Urinary bladder (tissue), 4 donors: ENCODE measurements at places on chromosomes 5 and 9. TPM values are rescaled to one million over a fixed set of nuclear protein-coding genes. Genes with fewer than 3 reads are reported as not detected.

INSL4 gene
- not detected for total RNA-seq

GADD45G gene
- 3.9 TPM for total RNA-seq

PRLR gene
- 9.7 TPM for total RNA-seq

IFNA13 gene
- not detected for total RNA-seq

SRA1 gene
- total RNA-seq: 13.7 TPM

GAPT gene
- total RNA-seq: 3.0 TPM

FOXE1 gene
- not detected for total RNA-seq

DMRT2 gene
- total RNA-seq: 1.0 TPM

GRCh38 chr9:96321515-96321914 is 19.5 kb upstream of the HSD17B3 start:
- no peak for DNase-seq

- DNase-seq: no peak
Measured at GRCh38 chr5:128199104-128199503, 115.5 kb downstream of the SLC12A2 start.

GRCh38 chr9:4639420-4639819 is 22.7 kb upstream of the PLPP6 start:
- DNase-seq: no peak

GRCh38 chr9:83622939-83623678 is at the start of gene IDNK:
IDNK (plus strand) TSS chr9:83623143; CDS start chr9:83623172, 29 bp downstream.
- DNase-seq: no peak

- DNase-seq: no peak
Measured at GRCh38 chr9:88447431-88447830, 59.2 kb downstream of the SPIN1 start.

GRCh38 chr9:129716091-129716490 is 36.8 kb downstream of the PTGES start:
- no peak for DNase-seq

GRCh38 chr9:73243078-73243477 is 91.4 kb downstream of the ANXA1 start:
- no peak for DNase-seq

DNA sequence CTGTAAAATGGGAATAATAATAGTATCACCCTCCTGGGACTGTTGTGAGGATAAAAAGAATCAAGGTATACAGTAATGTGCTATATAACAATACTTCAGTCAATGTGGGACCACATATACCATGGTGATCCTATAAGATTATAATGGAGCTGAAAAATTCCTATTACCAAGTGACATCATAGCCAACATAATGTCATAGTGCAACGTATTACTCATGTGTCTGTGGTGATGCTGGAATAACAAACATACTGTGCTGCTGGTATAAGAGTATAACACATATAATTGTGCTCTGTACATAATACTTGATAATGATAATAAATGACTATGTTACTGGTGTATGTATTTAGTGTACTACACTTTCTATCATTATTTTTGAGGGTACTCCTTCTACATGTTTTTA is 38.1 kb downstream of the LIFR start:
- no peak for DNase-seq

DNA sequence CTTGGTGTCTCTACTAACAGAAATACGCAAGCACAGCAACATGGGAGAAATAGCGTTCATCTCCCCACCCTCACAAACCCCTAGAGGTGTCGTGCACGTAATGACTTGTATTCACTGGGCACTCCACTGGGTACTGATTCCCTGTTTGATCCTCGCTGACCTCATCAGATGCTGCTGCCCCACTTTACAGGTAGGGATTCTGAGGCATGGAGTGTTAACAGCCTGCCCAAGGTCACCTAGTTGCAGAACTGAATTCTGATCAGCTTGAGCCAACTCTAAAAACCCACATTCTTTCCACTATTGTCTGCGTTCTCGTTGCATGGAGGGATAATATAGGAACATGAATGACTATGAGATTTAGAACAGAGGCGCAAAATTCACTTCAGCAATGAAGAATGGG is 96.3 kb downstream of the TRIO start:
- no peak for DNase-seq

- no peak for DNase-seq
Measured at GRCh38 chr9:98922721-98923435, 20.8 kb upstream of the COL15A1 start.

GRCh38 chr5:137061382-137061781 is 437.7 kb downstream of the SPOCK1 start:
- no peak for DNase-seq

DNA sequence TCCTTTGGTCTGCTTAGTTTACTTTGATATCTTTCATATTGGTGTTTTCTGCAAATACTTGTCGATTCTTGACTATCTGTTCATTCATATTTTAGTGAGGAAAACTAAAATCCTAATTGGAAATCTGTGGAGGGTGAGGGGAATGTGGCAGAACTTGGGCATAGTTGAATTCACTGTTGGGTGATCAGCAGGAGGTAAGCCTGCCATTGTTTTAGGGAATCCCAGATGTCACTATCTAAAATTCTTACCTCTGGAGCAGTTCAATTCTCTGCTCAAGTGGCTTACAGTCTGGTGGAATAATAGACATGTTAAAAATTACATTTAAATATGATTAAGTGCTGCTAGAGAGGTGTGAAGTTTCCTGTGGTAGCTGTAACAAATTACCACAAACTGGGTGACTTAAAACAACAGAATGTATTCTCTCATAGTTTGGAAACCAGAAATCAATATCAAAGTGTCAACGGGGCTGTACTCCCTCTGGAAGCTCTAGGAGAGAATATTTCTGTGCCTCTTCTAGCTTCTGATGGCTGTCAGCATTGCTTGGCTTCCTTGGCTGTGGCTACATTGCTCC is 90.3 kb upstream of the GCNT4 start:
- no peak for DNase-seq

DNA sequence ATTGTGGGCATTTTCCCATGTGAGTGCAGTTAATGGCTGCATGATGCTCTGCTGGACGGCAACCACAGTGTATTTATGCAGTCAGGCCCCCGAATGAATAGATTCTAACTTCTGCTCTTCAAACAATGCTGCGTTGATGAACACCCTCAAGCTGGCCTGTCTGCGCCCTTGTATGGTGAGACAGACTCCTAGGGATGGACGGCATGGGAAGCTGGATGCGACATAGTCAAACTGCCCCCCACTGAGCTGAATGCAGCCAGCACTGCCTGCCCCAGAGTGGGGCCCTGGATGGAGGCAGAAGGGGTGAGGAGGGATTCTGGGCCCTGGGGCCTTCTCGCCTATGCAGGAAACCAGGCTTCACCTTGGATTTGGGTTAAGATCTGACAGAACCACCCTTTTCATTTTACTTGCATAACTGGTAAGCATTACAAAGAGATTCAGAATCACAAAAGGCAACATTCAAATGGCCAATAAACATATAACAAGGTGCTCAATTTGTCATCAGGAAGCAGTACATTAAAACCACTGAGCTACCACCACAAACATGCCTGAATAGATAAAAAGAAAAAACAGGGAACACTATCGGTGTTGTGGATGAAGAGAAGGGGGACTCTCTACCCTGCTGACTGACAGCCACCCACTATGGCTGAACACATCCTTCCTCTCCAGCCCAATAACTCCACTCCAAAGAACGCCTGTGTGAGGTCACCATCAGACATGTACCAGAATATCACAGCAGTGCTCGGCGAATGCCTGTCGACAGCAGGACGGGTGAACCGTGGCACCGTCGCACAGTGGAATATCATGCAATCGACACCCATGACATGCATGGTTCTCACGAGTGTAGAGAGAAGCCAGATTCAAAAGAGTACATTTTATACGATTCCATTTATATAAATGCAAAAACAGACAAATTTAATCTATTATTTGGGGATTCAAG is 79.1 kb downstream of the RAPGEF1 start:
- no peak for DNase-seq

DNA sequence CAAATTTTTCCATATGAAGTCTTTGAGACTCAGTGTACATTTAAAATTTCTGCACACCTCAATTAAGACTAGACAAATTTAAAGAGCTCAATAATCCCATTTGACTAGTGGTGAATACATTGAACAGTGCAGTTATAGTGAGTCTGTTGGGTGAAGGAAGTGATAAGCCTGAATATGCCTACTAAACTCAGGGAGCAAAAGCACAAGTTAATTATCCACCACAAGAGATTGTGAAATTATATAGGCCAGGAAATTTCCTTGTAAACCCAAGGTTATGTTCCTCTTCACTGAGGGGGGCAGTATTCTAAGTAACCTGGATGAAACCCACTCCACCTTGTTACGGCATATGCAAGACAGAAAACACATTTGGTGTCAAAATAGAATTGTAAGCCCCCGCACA is 612.9 kb upstream of the DAB2 start:
- DNase-seq: no peak

- no peak for DNase-seq
Measured at GRCh38 chr5:50667023-50667652, 701 bp downstream of the PARP8 start.

DNA sequence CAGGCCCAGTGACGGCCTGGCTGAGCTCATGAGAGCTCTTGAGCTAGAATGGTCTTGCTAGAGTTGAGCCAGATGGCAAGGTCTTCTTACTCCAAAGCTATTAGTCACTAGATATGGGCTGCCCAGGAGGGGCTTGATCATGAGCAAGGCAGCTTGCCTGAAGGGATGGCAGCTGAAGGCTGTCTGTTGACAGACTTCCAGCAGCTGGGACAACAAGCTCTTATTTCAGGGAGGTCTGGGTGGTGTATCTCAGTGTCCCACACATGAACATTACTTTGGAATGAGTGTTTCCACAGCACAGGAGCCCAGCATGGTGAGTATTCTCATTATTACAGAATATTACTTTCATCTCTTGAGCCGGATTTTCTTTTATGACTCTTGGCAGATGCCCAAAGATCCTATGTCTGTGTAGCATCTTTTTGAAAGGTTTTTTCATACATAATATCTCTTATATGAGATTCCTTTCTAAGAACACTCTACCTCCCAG is 414.1 kb downstream of the ARHGEF28 start:
- no peak for DNase-seq
